Mucosa of gallbladder (tissue), 1 donor: ENCODE measurements at places on chromosomes 6 and 20. TPM values are rescaled to one million over a fixed set of nuclear protein-coding genes. Genes with fewer than 3 reads are reported as not detected.

TTK gene
- total RNA-seq: 0.92 TPM

OR2B6 gene
- not detected for total RNA-seq

SAPCD1 gene
- total RNA-seq: 2.7 TPM

GRM4 gene
- total RNA-seq: not detected

GSTA3 gene
- total RNA-seq: not detected

DNA sequence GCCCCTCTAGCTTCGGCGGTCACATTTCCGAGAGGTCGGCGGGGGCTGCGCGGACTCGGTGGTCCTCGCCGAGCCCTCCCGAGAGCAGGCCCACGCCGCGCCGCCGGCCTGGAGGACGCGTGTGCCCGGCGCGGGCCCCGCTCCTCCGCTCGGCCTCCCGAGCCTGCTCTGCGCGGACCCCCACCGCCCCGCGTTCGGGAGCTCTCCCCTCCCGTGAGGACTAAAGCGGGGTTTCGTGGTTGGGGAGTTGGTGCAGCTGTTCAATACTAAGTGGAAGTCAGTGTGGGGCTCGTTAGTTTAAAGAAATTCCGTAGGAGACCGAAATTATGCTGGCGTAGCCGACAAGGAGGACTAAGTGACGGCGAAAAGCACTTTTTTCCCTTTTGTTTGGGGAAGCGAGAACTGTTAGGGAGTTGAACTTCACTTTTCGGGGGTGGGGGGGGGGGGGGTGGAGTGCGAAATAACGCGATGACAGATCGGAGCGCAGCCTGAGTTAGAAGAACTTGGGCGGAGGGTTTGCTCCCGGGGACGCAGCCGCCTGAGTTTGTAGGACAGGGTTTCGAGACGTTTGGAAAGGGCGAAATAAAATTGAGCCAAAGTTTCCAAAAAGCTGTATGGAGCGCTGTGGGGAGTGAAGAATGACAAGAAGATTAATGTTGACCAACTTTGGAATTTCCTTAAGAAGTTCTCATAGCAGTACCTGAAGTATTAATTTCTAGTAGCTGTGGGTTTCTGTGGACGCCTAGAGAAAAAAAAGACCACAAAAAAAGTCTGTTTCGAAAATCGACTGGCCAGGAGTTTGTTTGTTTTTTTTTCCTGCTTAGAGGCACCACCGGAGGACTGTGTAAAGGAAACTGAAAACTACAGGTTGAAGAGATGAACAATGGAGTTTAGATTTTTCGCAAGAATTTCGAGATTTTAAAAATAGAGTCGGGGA is 1.4 kb downstream of the QKI start:
- peak; percentile 31 for DNase-seq

- no peak for DNase-seq
Observed at GRCh38 chr20:41475503-41475902, 108.9 kb upstream of the EMILIN3 start.

GRCh38 chr6:118743746-118744145 is 92.4 kb upstream of the CEP85L start:
- no peak for DNase-seq

DNA sequence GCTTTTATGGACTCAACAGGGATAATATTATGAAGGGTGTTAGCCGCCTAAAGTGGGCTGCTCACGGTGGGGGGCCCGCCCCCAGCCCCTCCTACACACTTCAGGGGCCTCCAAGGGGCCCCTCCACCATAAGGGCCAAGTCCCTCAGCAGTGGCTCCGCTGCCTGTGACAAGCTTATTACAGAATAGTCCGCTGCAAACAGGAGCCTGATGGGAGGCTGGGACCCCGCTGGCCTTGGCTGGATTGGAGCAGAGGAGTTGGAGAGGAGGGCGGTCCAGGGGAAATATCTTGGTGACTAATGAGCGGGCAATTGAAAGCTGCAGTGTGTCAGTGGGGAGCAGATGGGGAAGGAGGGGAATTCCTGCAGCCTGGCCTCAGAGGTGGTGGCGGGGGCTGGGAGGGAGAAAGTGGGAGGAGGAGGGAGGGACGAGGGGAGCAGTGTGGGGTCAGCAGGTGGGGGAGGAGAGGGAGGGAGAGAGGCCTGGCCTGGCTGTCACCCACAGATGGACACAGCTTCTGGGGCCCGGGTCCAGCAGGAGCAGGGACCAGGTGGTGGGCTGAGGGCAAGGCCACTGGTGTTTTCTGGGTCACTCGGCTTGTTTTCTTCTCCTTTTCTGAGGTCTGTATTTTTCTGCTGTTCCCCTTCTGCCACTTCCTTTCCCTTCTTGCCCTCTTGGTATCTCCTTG is 57.6 kb upstream of the FOXP4 start:
- DNase-seq: no peak

DNA sequence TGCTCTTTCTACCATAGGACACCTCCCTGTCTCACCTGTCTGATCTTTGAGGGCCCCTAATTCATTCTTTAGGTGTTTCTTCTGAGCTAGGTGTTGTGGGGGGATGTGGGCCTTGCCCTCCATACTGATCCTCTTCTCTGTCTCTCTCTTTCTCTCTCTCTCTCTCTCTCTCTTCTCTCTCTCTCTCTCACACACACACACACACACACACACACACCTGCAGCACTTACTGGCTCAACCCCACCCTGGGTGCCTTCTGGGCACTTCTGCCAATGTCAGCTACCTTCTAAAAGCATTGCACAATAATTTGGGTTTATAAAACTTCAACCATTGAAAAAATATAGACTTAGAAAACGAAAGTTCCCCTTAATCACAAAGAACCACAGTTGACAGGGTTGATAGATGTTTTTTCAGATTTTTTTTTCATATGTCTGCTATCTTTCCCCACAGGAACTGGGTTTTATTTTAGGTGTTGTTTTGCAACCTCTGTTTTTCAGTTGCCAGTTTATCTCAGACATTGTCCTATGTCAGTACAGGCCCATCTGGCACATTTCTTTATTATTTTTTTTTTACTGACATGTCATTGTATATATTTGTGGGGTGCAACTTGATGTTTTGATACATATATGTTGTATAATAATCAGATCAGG is 28.1 kb downstream of the PKIG start:
- DNase-seq: no peak

DNA sequence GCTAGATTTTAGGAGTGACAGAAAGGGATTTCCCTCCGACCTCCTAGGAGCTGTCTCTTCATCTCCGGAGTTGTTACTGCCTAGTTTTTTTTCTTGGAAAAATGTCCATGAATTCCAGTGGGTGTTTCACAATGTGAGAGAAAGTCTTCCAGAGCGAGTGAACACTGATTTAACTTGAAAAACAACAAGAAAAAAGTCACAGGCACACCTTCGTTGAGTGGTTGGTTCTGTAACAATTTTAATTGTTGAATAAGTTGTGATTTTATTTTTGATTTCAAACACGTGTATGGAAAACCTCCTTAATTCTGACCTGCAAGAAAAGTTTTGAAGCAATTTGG is 2.9 kb downstream of the TFAP2C start:
- no peak for DNase-seq
